ENCODE measurements at places on chromosomes 6 and 20.

GRCh38 chr6:44920952-44921491 is 407.1 kb upstream of the RUNX2 start:
- peak; percentile 36 for DNase-seq

DNA sequence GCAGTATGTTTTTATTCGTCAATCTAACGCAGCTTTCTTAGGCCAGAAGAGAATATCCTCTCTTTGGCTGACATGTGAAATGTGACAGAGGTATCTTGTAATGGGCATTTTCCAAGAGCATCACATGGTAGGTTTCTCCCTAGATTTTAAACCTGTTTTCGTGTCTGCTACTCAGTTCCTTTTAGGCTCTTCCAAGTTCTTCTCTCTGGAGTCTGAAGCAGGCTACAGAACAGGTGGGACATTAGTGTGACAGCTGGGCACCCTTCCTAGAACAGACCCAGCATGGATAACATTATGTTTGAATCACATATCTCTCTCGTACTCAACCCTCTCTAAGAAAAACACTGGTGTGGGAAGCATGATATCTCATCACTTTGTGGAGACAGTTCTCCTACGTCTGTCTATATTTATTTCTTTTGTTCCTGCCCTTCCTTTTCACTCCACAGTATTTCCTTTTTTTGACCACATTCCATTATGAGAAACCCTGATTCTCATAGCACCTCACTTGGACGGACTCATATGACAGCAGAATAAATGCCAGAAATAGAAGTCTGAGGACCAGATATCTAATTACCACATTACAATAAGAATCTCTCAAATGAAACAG is 263.4 kb downstream of the NKAIN2 start:
- no peak for DNase-seq

GRCh38 chr6:133805876-133806275 is 83.0 kb upstream of the TCF21 start:
- DNase-seq, result no peak

GRCh38 chr6:7341989-7342742 is 29.2 kb upstream of the SSR1 start:
- DNase-seq, result no peak

GRCh38 chr6:22613051-22613450 is 43.7 kb downstream of the HDGFL1 start:
- DNase-seq, result no peak

- no peak for DNase-seq
Measured at GRCh38 chr6:83221889-83222479, 28.8 kb downstream of the RWDD2A start.

DNA sequence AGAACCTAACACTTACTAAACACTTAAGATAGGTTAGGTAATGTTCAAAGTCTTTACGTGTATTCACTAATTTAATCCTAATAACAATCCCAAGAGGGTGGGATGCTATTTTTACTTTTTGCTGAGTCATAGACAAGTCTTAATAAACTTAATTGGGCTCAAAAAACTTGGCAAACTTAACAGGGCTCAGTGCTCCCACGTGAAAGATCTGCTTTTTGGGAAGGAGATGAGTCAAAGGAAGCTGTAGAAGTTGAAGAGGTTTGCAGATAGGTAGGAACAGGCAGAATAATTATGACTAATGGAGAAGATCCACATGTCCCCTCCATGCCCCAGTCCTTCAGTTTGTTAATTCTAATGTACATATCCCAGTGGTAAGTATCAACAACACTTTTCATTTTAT is 44.5 kb upstream of the STMND1 start:
- no peak for DNase-seq

DNA sequence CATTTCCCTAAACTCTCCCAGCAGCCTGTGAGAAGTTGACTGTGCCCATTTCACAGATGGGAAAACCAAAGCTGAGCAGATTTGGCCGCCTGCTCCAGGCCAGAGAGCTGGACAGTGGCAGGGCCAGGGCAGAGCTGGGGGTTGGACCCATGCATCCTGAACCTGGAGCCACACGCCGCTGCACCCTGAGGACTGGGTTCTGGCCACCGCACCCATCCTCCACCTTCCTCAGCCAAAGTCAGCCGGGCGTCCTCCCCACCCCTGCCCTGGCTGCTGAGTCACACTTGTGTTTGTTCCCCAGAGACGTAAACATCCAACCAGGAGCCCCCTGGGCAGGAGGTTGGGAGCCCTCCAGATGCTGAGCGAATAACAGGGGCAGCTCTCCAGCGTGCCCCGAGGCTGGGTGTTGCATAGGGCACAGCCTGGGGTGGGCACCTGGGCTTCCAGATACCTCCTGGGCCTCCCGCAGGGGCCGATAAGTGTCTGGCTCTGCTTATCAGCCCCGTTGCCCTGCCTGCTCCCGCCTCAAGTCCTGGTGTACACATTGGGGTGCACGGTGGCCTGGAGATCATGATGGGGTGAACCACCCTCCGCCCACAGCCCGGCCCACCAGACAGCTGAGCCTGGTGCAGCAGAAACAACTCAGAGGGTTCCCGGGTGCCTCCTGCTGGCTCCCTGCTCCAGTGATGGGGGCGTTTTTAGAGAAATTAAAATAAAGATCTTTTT is 23.8 kb downstream of the RBM38 start:
- no peak for DNase-seq

GRCh38 chr20:46681032-46681854 is 8.0 kb downstream of the TP53RK start:
- DNase-seq, result peak; percentile 53

All from brain microvascular endothelial cell (primary cell).